HepG2 (cell line): ENCODE measurements at places on chromosomes 11 and 22. TPM values are rescaled to one million over a fixed set of nuclear protein-coding genes. Genes with fewer than 3 reads are reported as not detected.

- peak; percentile 86 for DNase-seq
These were observed 125.9 kb downstream of the TEAD1 start for GRCh38 chr11:12800032-12800671.

DNA sequence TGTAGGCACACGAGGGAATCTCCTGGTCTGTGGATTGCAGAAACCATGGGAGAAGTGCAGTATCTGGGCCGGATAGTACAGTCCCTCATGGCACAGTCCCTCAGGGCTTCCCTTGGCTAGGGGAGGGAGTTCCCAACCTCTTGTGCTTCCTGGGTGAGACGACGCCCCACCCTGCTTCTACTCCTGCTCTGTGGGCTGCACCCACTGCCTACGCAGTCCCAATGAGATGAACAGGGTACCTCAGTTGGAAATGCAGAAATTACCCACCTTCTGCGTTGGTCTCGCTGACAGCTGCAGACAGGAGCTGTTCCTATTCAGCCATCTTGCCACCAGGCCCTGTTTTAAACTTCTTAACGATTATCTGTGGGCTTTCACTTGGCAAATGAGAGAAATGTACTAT lies 157.2 kb upstream of the CARD18 start:
- no peak for DNase-seq

- DNase-seq = no peak
These were observed 35.6 kb downstream of the RNF169 start for GRCh38 chr11:74784234-74784633.

- DNase-seq = no peak
These were observed 881.3 kb downstream of the KCNA4 start for GRCh38 chr11:29135504-29135903.

DNA sequence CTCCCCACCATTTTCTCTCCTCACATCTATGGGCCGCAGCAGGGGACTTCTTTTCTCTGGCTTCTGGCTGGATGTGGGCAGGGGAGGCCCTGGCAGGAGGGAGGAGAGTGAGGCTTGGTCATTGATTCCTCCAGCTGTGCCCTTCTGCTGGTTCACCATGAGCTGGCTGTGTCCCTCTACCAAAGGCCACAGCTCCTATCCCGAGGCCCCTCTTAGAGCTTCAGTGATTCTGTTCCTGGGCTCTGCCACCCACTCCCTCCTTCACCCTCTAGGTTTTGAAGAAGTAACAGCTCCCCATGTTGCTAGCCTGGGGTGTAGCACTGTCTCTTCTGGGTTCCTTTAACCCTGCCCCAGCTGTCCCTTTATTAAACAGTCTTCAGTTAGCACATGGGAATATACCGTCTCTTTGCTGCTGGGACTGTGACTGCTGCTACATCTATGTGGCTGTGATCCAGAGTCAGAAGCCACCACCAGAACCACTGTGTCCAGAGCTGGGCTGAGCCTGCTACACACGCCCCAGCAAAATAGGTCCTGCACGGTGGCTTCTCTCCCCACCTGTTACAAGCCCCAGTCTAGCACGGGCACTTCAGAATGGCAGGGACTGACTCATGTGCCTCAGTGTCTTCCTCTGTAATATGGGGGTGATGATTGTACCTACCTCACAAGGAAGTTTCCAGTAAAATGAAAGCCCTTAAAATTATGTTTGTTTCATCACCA lies 578 bp upstream of the PARVG start:
- DNase-seq = no peak

PHOX2A gene
- polyA plus RNA-seq = not detected in 2 replicates

OR4C11 gene
- polyA plus RNA-seq = not detected in 2 replicates

BIRC3 gene
- polyA plus RNA-seq = 0.41 and 0.50 TPM in 2 replicates

DNA sequence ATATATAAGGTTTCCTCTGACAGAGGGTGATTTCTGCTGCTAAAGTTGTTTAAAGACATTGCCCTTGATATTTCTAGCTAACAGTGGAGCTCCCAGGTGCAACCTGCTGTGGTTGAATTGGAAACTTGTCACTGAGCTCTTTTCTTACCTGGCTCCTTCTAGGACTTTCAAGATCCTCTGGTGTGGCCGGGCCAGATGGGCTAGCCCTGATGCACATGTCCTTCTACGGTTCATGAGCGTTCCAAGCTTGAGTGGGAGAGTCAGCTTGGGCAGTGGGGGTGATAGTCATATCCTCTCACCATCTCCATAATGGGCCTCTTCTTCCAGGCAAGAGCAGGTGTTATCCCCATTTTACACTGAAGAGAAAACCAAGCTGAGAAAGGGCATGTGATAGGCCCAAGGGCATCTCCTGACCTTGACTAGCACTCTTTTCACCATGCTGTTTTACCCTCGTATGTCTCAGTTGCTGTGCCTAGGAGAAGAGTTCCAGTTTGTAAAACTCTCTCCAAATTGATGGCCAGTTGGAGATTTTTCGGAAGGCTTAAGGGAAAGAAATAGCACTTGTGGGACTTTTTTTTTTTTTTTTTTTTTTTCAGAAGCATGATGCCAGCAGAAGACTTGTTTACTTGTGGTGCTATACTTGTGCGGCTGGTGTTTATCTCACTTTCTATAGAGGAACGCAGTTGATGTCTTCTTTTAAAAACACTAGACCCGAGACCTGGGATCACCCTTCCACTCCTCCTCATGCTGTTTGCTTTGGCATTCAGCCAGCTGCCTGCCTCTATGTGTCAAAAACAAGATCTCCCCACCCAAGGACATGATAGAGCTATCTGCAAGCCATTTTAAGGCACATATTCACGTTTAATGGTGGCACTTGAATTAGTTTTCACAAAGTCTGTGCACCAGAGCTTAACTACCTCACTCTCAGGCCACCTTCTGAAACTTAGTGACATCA lies 32.6 kb downstream of the TEAD1 start:
- DNase-seq = peak; percentile 57

SMTNL1 gene
- 0.04 TPM in 1 of 2 replicates, not detected in the other for polyA plus RNA-seq

EPS8L2 gene
- 416 and 597 TPM in 2 replicates for polyA plus RNA-seq

DNA sequence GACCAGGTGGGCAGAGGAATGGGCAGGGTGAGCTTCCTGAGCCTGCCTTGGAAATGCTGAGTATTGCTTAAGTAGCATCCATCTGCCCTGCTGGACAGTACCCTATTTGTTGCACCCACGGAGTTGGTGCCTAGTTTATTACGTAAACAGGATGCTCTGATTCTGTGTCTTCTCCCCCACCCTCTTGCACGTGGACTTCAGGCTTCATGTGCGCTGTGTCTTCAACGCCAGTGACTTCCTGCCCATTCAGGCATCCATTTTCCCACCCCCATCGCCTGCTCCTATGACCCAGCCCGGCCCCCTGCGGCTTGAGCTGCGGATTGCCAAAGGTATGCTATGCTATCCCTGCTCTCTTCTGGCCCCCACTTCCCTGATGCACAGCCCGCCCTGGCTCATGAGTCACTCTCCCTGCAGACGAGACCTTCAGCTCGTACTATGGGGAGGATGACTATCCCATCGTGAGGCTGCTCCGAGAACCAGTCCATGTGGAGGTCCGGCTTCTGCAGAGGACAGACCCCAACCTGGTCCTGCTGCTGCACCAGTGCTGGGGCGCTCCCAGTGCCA lies 5.7 kb downstream of the ZP1 start:
- DNase-seq = peak; percentile 34

DNA sequence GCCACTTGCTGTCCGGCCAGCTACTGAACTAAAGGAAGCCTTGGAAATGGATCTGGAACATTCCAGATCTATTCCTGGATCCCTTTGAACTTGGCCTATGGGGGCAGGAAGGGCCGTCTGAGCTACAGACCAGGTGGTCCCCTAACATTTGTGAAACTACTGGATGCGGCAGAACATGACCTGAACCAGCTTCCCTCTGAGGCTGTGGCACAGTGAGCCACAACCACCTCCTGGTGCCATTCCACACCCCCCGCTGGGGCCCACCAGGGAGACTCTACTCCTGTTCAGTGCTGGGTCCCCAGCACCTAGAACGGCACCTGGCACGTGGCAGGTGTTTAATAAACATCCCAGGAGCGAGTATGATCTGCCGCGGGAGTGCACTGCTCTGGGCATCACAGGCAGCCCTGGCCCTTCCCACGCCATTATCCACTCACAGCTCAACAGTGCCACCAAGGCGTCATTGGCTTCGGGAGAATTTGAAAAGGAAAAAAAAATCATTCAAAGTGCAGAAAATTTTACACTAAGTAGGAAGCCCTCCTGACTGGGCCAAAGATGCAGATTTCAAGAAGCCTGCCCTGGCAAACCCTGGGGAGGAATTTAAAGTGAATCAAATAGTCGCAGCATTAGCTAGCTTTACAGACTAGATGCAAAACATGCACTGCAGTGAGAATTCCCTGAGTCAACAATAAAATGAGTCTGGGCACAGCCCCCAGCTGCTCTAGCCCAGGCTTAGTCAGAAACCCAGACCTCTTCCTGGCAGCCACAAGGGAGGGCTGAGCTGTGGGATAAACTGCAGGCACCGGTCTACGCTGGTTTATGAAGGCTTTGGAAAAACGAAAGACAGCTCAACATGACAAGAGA lies 14.3 kb upstream of the EFCAB6 start:
- no peak for DNase-seq

DNA sequence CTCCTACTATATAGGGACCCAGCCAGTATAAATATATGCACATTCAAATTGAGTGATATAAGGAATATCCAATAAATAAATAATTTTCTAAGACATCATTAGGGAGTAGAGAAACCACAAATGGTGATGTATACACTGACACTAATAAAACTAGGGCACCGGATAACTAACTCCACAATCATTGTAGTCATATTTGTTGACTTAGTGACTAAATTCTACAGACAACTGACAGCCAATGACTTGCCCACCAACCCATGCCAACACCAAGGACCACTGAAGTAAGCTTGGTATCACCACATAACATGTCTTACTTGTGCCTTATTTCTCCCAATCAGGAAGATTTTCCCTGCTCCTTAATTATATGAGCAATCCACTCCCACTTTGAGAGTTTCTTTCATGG lies 139.6 kb upstream of the TRPC6 start:
- no peak for DNase-seq

TRIM29 gene
- 0.86 and 1.2 TPM in 2 replicates for polyA plus RNA-seq

- DNase-seq = no peak
These were observed 103.5 kb downstream of the WT1 start for GRCh38 chr11:32331792-32332191.
